ENCODE measurements at places on chromosomes 2 and 18. TPM values are rescaled to one million over a fixed set of nuclear protein-coding genes. Genes with fewer than 3 reads are reported as not detected.

CNTNAP5 gene
- 0.11 TPM for total RNA-seq

SERPINB3 gene
- not detected for total RNA-seq

GRCh38 chr2:234686088-234686890, 189.4 kb upstream of the ARL4C start:
- DNase-seq = peak; percentile 53

DNA sequence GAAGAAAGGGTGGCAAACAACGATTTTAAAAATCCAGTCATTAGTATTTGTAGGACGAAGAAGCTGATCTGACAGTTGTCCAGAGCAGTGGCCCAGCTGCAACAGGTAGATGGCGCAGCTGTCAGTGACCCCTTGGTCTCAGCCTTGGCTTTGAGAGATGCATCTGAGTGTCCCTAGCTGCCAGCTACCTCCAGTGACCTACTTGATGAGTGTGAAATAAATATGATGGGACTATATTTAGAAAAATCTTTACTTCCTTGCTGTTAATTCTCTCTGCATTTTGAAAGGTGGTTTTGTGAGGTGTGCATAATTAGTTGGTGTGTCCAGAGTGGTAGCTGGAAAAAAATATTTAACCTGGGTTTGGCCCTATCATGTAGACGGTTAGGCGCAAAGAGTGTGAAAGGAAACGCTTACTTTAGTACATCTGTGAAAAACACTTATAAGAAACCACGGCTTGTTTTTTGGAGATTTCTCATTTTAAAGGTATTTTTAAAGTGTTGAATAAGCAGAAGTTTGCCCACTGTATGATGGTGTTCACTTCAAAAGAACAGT, 963 bp downstream of the INPP1 start:
- DNase-seq = peak; percentile 54

GRCh38 chr2:8403876-8404275, 278.0 kb upstream of the ID2 start:
- DNase-seq = no peak

DNA sequence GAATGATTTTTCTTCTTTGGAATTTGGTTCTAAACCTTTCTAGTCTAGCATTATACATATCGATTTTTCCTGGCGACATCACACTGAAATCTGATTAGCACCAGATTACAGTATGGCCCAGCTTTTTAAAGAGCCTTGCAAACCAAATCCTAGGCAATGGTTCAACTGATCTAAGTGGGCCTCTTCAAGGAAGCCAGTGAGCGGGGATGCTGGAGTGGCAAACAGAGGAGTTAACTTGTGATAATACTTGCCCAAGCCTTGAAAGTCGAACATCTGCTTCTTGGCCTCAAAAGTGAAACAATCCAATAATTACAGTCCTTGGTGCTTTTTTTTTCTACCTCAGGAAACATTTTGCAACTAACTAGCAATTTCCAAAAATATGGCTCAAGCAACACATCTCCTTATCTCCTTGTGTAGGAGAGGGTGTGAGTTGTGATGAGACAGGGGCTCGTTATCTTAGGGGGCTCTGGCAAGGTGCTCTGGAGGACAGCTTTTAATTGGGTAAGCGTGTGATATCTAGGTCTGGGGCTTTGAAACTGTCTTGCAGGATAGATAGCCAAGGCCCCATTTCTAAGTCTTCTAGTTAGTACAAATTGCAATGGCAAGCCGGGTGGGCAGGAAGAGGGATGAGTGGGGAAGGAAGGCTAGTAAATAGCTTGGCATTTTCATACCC, 240.2 kb upstream of the CCDC68 start:
- DNase-seq = no peak

- peak; percentile 52 for DNase-seq
These were observed 52.7 kb upstream of the ODC1 start for GRCh38 chr2:10500601-10501361.

DNA sequence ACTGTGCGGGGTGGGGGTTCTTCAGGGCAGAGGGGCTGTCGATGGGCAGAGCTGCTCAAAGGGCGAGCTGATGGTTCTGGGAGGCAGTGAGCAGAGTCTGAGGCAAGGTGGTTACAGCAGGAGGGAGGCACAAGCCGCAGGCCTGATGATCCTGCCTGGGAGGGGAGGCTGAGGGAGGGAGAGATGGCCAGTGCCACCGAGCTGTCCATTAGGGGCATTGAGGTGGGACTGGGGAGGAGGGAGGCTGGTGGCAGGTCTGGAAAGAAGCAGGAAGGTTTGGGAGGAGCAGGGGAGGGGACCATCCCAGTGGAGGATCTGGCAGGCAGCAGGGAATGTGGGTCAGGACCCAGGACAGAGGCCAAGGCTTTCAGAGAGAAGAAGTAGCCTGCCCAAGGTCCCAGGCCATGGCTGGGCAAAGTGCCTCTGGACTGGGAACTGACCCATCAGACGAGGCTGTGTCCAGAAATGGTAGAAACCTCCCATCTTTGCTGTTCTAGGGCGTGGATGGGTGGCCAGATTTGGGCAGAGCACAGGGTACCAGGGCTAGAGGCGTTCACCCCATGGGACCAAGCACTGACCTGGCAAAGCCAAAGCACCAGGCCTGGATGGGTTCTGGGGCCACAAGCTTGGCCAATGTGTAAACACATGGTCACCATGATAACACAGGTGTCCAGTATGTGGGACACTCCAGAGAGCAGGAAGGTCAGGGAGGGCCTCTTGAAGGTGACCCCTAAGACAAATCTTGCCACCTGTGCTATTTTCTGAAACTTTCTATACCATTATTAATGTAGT, 55.5 kb downstream of the INHBB start:
- DNase-seq = no peak

DNA sequence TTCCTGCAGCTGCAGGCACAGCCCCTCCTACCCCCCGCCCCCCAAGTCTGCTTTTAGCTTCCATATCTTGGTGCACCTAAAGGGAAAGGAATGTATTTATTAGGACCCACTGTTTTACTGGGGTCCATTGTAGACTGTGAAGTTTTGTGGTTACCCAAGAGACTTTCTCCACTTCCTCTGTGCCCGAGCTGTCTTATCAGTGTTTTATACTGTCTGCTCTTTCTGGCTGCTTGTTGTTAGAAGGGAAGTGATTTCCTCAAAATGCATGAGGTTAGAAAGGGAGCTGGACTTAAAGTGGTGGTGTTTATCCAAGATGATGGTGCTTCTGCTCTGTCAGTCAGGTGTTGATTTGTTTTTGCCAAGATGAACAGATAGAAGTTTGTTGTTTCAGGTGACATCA, 85.0 kb downstream of the PTH2R start:
- DNase-seq = no peak

DNA sequence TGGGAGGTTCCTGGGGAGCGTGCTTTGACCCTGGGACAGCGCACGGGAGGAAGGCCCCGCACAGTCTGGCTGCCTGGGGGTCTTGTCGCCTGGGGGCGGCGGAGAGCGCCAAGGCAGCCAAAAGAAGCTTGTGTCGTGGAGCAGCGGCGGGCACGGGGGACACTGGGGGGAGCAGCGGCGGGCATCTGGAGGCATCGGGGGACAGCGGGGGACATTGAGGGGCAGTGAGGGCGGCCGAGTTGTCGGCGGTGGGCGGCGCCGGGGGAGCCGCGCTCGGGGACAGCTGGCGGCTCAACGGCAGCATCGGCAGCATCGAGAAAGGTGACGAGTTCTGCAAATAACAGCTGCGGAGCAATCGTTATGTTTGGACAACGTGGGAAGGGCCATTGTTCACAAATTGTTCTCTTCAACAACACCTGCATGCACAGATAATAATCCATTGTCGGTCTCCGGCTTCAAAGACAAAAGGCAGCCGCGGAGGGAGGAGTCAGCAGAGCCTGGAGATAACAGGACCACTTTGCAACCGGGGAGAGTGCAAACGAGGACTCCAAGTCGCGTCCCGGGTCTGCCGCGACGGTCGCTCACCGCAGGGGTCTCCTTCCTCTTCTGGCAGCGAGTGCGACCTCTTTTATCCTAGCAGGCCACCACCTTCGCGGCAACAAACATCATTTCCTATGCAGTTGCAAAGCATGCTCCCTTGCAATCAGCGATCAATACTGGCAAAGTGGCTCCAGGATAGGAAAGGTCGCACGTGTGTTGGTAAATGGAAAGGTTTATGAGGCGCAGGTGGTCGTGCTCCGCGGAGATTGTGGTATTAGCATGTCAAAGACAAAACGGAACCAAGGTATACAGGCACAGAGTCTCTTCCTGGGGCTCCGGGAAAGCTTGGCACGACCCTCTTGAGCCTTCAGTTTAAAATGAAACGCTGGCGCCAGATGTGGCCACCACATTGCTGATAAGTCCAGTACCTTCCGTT, 132.3 kb upstream of the DLX2 start:
- no peak for DNase-seq

UNC80 gene
- total RNA-seq = 0.79 TPM

CPO gene
- total RNA-seq = not detected

GRCh38 chr2:227826563-227826962, 12.9 kb downstream of the CCL20 start:
- no peak for DNase-seq

DNA sequence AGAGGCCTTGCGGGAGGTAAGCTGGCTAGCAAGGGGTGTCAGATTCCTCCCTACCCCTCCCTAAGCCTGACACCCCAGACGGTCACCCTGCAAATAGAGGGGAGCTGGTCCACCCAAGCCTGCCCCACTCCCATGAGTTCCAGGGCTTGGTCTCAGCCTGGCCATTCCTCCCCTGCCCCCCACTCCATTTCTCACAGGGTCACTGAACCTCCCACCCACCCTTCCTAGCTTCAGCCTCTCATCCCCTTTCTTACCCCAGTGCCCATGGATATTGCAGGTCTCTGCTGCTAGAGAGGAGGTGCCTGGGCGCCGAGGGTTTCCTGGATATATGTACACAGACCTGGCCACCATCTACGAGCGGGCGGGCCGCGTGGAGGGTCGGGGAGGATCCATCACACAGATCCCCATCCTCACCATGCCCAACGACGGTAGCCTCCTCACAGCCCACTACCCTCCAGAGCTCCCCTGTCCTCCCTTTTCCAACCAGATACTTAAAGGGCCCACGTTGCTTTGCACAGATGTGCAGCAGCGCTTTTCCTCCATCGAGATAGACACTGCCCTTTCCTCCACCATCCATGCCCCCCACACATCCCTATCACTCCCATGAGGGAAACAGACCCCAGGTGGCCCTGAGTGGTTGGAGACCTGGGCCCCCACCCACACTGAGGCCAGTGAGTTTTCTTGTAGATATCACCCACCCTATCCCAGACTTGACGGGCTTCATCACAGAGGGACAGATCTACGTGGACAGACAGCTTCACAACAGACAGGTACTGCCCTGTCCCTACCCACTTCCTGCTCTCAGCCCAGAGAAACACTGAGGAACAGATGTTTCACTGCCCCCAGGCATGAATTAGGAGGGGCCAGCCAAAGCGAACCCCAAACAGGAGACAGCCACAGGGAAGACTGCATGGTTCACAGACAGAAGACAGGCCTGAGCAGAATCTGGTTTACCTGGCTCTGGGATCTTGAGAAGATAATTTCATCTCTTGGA, 15.2 kb upstream of the ANKRD53 start:
- DNase-seq = no peak

DNA sequence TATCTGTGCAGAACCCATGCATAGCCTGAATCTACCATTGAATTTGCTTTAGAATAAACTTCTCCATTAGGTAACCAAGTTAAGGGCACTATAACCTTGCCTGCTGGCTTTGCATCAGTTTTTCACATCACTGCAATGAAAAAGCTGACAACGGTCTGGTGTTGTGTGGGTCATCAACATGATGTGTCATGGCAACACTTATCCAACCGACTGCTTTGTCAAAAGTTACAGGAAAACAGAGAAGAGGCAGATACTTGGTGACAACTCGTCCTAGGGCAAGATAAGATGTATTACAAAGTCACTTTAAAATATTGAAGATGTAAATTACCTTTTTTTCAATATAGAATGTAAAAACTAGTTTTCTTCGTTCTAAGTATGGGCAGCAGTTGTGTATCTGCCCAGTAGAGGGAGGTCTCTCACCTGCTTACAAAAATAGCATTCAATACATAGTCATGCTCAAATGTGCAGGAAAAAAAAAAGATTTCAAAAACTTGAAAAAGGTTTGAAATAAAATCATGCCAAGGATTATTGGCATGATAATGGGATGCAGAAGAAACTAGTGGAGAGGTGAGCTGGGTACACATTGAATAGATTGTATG, 96.3 kb downstream of the EVA1A start:
- DNase-seq = peak; percentile 47

GRCh38 chr2:195694553-195694952, 37.5 kb downstream of the SLC39A10 start:
- DNase-seq = no peak

COBLL1 gene
- 5.2 TPM for total RNA-seq

EVA1A gene
- total RNA-seq = 142 TPM

GRCh38 chr18:33918571-33918970, 306.1 kb downstream of the NOL4 start:
- DNase-seq = no peak

NAGK gene
- 33.2 TPM for total RNA-seq

- no peak for DNase-seq
These were observed 20.5 kb downstream of the ITSN2 start for GRCh38 chr2:24339856-24340262.

GRCh38 chr2:171957061-171957460, 34.8 kb downstream of the HAT1 start:
- peak; percentile 4 for DNase-seq

DNA sequence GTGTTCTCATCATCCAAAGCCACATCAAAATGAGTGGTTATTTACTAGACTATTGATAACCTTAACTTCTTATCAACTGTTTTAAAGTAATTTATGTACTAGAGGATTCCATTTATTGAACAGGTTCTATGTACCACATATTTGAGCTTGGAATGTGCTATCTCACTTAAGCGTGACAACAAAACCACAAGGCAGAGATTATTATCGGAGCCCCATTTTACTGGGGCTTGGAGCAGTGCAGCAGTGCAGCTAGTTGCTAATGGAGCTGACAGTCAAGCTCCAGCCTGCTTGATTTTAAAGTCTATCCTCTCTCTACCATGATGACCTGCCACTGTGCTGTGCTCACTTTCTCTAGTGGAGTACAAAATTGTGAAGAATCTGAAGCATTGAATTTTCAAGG, 24.6 kb downstream of the GCG start:
- DNase-seq = no peak

SH3RF3 gene
- total RNA-seq = 4.1 TPM

IL1RL2 gene
- total RNA-seq = not detected

DNA sequence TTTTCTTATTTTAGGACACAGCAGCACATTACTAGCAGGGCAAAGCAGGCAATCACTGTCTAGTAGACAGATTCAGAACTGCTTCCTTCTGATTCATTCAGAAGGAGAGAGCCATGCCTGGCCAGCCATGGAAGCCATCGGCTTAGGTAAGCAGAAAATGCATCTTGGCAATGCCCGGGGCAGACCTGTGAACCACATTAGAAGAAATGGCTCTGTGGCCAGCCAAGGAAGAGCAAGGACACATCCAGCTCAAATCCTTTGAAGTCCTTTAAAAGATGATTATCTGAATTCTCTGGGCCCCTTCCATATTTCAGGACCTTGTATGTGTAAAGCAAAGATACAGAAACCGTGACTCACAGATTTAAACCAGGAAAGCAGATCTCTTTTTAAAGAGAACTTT, 227.4 kb downstream of the PID1 start:
- DNase-seq = no peak

GRCh38 chr2:8671802-8672201, 10.1 kb upstream of the ID2 start:
- DNase-seq = no peak

GRCh38 chr18:25055076-25055475, 296.9 kb downstream of the ZNF521 start:
- DNase-seq = peak; percentile 80
